Aorta (tissue), 5 donors: ENCODE measurements at places on chromosomes 2 and 18. TPM values are rescaled to one million over a fixed set of nuclear protein-coding genes. Genes with fewer than 3 reads are reported as not detected.

PTPN18 gene
- 37.3 TPM for total RNA-seq

DNA sequence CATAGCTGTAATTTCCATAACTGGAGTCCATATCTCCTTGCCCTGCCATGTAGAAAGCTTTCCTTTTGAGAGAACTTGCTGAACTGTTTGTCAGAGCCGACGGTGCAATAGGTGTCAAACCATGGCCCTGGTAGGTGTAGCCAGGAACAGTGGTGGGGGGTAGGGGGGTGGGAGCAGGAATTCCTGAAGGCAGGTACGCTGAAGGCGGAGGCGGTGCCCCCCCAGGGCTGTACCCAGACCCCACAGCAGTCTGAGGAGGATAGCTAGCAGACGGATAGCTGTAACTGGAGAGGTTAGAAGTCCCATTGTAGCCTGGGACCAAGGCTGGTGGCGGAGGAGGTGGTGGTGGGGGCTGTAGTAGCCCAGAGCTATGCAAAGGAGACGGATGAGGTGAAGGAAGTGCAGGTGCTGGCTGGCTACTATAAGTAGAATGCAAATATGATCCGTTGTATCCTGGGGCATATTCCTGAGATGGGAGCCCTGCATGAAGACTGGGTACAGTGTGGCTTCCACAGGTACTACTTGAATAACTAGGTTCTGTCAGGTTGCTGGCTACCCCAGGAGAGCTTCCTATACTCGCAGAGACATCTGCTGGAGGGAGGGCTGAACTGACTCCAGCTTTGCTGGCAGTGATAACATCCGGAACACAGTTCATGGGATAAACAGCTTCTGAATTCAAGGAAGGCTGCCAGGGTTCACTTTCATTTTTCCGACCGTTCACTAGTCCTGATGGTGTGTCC lies 124.8 kb downstream of the FIGN start:
- no peak for DNase-seq

CAPN14 gene
- total RNA-seq, result 0.29 TPM

FTCDNL1 gene
- 1.7 TPM for total RNA-seq

ECEL1 gene
- 2.1 TPM for total RNA-seq

KCNJ3 gene
- 5.1 TPM for total RNA-seq
